ENCODE measurements at places on chromosomes 2 and 18. TPM values are rescaled to one million over a fixed set of nuclear protein-coding genes. Genes with fewer than 3 reads are reported as not detected.

The SULT1C3 gene
- total RNA-seq: not detected

The FAM124B gene
- 2.0 TPM for total RNA-seq

GRCh38 chr2:62718225-62718822 is 12.8 kb downstream of the EHBP1 start:
- no peak for DNase-seq
- no peak overlapping the region for H3K4me3 ChIP-seq
- no peaks in the 10 kb centered on the region for H3K27me3 ChIP-seq
- H3K27ac ChIP-seq: no peak overlapping the region
- no peaks in the 10 kb centered on the region for H3K4me1 ChIP-seq

DNA sequence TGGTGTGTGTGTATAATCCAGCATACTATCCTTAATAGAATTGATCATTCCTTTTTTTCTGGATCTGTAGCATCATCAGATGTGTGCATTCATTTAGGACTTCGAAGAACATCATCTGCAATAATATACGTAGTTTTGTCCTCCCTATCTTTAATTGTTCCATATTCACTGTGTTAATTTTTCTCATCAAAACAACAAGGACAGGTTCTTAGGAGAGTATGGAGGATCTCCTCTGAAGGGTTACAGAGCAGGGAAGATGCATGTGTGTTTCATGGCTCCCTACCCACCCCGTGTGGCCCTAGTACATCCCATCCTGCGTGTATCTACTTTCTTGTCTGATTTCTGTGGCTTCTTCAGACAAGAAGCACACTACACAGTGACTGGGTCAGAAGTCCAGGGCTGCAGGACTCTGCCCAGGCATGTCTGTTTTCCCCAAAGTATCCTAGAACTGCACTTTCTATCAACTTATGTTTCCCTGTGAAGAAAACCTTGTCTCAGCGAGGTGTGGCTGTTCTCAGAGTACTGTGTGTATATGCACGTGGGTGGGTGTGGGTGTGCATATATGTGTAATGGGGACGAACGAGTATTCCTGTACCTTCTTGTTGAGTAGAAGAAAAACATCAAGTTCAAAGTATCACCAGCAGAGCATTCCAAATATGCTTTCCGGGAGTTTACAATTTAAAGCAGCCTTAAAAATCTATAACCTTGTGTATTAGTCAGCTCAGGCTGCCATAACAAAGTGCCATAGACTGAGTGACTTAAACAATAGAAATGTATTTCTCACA is 220.4 kb upstream of the FOSL2 start:
- H3K4me3 ChIP-seq: no peak overlapping the region
- no peaks in the 10 kb centered on the region for H3K36me3 ChIP-seq
- no peak for DNase-seq

DNA sequence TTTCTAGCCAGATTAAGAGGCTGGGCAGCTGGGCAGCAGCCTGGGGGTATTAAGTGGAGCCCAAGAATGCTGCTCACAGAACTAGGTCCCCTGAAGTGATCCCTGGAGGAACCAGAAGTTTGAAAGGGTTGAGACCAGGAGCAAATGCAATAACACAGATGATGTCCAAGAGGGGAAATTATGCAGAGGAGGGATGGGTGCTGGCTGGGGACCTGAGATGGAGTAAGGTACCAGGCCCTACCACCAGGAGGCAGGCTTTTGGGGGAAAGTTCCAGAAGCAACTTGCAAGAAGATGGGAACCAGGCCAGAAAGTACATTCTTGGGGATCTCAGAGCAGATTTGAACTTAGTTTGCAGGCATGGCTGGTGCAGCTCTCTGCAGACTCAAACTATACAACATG is 175.1 kb downstream of the NCK2 start:
- no peaks in the 10 kb centered on the region for H3K27me3 ChIP-seq
- peak; percentile 55 for DNase-seq
- H3K4me3 ChIP-seq: no peak overlapping the region
- H3K4me1 ChIP-seq: peaks cover 3% of the 10 kb centered on the region
- H3K36me3 ChIP-seq: no peaks in the 10 kb centered on the region

DNA sequence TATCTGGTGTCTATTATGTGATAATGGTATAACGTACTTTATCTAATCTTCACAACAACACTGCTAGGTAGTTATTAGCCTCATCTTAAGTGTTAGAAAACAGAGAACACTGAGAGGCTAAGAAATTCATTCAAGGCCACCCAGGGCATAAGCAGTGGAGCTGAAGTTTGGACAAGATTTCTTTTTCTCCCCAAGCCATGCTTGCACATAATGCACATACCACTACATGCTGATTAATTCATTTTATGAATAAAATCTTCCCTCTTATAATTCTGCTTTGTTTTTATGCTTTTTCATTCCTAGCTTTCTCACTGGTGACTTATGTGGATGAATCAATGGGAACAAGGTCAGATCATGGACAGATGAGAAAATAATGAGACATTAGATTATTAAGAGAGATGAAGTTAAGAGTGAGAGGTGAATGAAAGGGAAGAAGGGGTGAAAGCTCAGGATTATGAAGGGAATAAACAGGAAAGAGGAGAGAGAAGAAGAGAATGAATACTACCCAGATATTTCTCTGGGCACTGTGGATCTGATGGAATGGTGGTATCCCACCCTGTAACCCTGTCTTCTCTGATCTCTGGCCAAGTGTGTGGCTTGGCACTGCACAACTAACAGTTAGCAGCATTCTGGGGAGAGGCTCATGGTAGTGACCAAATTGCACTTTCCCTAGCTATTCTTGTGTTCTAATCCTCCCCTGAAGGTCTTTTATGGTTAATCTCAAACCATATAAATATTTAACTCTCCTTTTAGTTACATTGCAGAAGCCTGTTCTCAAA is 17.7 kb upstream of the GALNT3 start:
- H3K27me3 ChIP-seq: no peaks in the 10 kb centered on the region
- H3K27ac ChIP-seq: no peak overlapping the region
- H3K36me3 ChIP-seq: no peaks in the 10 kb centered on the region
- H3K4me1 ChIP-seq: no peaks in the 10 kb centered on the region
- no peak overlapping the region for H3K4me3 ChIP-seq
- DNase-seq: no peak

DNA sequence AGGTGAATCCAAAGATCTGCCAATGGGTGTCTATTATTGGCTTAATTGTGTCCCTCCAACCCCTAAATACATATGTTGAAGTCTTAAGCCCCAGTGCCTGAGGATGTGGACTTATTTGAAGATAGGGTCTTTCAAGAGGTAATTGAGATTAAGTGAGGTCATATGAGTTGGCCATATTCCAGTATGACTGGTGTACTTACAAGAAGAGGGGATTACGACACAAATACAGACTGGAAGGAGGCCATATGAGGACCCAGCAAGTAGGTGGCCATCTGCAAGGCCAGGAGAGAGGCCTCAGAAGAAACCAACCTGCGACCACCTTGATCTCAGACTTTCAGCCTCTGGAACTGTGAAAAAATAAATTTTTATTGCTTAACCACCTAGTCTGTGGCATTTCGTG is 121.1 kb upstream of the FN1 start:
- no peak overlapping the region for H3K27ac ChIP-seq
- DNase-seq: no peak
- H3K36me3 ChIP-seq: no peaks in the 10 kb centered on the region
- H3K4me3 ChIP-seq: no peak overlapping the region
- no peaks in the 10 kb centered on the region for H3K4me1 ChIP-seq
- no peaks in the 10 kb centered on the region for H3K27me3 ChIP-seq

DNA sequence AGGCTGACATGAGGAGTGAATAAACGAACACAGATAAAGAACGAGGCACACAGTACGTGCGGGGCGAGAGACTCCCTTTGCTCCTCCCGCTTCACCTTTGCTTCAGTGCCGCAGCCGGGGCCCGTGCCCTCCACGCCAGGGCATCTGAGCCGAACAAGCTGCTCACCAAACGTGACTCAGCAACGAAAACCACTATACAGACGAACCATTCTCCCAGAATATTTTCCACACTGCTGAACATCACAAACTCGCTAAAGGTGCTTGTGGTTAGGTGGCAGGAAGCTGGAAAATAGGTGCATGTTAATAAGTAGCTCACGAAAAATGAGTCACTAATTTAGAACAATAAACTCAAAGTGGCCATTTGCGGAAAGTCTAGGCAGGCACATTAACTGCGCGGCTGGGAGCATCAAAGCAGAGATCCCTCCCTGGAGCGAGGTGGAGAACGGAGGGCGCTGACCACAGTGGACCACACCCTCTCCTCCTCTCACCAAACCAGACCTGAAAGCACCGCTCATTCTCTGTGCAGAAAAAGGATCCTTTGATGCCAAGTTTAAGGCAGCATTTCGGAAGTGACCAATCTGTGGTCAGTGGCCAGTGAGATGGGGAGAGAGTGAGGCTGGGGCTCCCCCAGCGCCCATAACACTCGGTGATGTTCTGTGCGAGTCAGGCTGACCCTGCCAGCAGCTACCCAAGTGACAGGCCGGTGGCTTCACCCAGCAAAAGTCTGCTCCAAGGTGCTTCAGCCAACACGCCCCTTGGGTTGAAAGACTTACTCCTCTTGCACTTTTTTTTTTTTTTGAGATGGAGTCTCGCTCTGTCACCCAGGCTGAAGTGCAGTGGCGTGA is 153.2 kb downstream of the HDAC4 start:
- H3K4me3 ChIP-seq: no peak overlapping the region
- H3K36me3 ChIP-seq: peaks cover 5% of the 10 kb centered on the region
- H3K27ac ChIP-seq: no peak overlapping the region

- no peak overlapping the region for H3K4me3 ChIP-seq
- H3K27me3 ChIP-seq: no peaks in the 10 kb centered on the region
- peak overlapping the region; percentile 55 for H3K27ac ChIP-seq
- DNase-seq: no peak
These were observed 119.3 kb downstream of the STPG4 start for GRCh38 chr2:47035615-47036488.

DNA sequence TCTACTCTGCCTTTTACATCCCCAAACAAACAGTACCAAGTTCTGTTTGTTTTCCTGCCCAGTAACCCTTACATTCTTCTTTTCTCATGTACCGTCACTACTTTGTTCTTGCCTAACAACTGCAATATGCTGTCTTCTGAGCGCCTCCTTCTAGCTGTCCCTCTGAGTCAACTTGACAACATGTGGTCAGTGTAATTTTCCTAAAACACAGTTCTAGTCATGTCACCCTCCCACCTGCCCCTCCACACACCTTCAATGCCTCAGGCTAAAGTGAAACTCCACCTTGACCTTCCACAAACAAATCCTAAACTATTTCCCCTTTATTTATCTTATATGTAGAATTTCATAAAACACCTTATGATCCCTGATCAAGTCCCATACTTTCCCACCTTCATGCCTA is 124.6 kb upstream of the CD302 start:
- H3K27me3 ChIP-seq: no peaks in the 10 kb centered on the region
- DNase-seq: no peak
- H3K36me3 ChIP-seq: no peaks in the 10 kb centered on the region
- H3K27ac ChIP-seq: no peak overlapping the region
- H3K4me3 ChIP-seq: no peak overlapping the region

All from thymus (tissue), 14 donors.